ENCODE measurements at places on chromosomes 3 and 15.

GRCh38 chr3:106161246-106161645, 292.4 kb upstream of the CBLB start:
- DNase-seq, result no peak

DNA sequence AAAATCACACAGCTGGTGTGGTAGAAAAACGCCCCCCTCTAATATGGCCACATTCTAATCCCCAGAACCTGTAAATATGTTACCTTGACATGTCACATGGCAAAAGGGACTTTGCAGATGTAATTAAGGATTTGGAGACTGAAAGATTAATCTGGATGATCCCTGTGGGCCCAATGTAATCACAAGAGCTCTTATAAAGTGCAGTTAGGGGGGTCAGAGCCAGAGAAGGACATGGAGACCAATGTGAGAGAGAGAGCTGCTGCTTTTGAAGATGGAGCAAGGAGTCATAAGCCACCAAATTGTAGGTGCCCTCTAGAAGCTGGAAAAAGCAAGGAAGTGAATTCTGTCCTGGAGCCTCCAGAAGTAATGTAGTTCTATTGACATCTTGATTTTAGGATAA, 152.6 kb downstream of the PEX5L start:
- no peak for DNase-seq

DNA sequence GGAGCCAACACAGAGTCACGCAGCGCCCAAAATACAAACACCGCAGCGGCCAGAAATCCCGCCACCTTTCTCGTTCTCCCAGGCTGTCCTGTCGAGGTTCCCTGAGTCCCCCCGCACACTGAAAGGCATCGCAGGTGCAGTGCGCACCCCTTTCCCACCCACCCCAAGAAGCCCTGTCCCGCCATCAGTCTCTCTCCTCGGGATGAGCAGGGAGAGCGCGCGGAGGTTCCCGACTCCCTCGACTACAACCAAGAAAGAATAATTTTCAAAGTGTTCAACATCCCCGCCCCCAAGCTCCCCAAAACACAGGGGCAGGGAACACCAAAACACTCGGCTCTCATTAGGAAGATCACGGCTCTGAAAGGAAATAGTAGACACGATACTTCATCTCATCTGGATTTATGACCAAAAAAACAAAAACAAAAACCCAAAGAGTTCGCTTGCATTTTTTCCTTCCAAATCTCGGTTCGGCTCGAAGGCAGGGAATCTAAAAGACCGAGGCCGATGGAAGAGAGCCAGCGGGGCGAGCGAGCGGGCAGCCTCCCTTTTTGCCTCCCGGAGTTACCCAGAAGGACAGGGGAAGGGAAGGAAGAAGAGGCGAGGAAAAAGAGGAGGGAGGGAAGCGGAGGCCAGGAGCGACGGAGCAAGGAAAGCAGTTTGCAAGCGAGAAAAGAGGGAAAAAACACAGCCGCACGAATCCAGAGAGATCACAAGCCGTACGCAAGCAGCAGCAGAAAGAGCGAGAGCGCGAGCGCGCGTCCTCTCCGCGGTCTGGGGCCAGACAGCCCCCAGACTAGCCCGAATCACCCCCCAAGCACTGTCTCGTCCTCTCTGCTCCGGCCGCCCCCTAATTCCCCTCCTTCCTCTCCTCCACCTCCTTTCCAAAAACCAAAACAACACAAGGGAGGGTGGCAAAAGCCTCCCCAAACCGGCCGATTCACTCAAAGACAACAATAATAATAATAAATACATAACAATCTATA, 808 bp downstream of the BCL6 start:
- DNase-seq, result no peak

DNA sequence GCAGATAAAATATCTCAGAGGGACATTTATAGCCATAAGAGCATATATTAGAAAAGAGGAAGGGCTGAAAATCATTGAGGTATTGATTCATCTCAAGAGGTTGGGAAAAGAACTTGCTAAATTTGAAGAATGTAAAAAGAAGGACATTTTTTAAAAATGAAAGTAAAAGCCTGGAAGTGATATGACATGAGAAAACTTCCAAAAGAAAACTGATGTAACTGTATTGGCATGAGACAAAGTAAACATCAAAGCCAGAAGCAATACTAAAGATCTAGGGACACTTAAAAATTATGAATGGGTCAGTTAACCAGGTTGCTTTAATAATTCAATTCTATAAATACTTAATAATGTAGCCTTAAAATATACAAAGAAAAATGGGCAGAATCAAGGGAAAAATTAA, 31.9 kb downstream of the CEP63 start:
- no peak for DNase-seq

- DNase-seq, result no peak
These were observed 1.2 kb downstream of the PHC3 start for GRCh38 chr3:170180079-170180907.

DNA sequence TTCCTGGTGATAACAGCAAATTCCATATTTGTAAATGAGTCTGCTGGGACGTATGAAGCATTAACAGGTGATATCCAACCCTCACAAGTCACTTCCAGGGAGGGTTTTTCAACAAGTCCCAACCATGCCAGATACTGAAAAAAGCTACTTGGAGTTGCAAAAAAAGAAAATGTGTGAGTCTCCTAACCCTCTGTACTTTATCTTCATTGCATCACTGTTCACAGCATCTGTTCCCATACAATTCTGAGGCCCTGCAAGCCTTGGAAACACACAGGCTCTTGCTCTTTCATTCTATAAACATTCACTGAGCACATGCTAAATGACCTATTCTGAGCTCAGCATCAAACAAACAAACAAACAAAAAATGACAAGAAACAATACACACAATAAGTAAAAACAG, 120.8 kb downstream of the RFTN1 start:
- no peak for DNase-seq

GRCh38 chr3:158731938-158732855, at the start of gene RARRES1:
Gene RARRES1, minus strand, starts transcription at chr3:158732457. Its CDS starts 42 bp downstream, at chr3:158732415.
- DNase-seq, result no peak

GRCh38 chr15:95371664-95372063, 958.8 kb upstream of the NR2F2 start:
- no peak for DNase-seq

DNA sequence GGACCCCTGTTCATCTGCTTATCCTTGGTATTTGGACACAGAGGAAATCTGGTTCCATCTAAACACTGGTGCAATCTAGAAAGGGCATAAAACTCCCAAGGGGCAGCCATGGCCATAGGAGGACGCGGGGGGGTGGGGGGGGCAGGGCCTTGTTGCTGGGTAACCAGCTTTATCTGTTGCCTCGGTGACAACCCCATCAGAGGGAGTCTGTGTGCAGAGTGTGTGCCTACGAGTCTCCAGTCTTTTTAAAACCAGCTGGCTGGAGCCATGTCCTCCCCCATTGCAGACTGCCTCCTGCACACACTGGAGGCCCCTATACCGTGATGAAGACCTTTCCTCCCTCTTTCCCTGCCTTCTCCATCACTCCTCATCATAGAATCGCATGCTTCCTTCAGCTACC, 26.4 kb upstream of the CORO2B start:
- no peak for DNase-seq

GRCh38 chr3:72492240-72492639, 356.0 kb downstream of the SHQ1 start:
- no peak for DNase-seq

GRCh38 chr3:18868911-18869689, 279.2 kb upstream of the KCNH8 start:
- no peak for DNase-seq

DNA sequence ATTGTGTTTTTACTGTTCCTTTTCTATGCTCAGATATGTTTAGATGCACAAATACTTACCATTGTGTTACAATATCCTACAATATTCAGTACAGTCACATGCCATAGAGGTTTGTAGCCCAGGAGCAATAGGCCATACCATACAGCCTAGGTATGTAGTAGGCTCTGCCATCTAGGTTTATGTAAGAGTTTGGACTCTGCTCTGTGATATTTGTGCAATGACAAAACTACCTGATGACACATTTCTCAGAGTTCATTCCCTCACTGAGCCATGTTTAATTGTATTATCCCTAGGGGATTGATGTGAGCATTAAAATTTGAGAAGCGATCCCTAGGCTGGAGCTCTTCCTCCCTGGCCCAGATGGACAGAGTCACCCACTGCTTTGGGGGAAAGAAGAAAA, 270.0 kb upstream of the PROK2 start:
- DNase-seq, result no peak

GRCh38 chr3:153290268-153291015, 128.4 kb downstream of the RAP2B start:
- DNase-seq, result no peak

- no peak for DNase-seq
These were observed 10.7 kb upstream of the CYP11A1 start for GRCh38 chr15:74377831-74378766.

- no peak for DNase-seq
These were observed 1.5 kb upstream of the OCA2 start for GRCh38 chr15:28100516-28101195.

Data from NCI-H187 treated with DMSO at 0.1 percent for 48 hours (cell line).